Stimulated activated CD8-positive, alpha-beta memory T cell treated with anti-CD3 and anti-CD28 coated beads, Interleukin-15, amount 100 ng/mL, for 24 hours (primary cell): ENCODE measurements at places on chromosomes 4 and X.

- no peak for DNase-seq
Measured at GRCh38 chrX:3017492-3017891, 11.1 kb downstream of the ARSH start.

- no peak for DNase-seq
Measured at GRCh38 chrX:33132569-33132968, 78.8 kb downstream of the DMD start.

DNA sequence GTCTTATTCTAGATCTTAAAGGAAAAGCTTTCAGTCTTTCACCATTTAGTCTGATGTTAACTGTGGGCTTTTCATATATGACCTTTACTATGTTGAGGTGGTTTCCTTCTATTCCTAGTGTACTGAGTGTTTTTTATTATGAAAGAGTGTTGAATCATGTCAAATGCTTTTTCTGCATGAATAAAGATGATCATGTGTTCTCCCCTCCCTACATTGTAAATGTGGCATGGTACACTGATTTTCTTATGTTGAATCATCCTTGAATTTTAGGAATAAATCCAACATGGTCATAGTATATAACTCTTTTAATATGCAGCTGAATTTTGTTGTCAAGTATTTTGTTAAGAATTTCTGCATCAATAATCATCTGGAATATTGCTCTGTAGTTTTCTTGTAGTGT is 4.3 kb downstream of the CLGN start:
- no peak for DNase-seq

GRCh38 chr4:532588-533317 is 33.7 kb downstream of the PIGG start:
- no peak for DNase-seq

GRCh38 chrX:133267621-133268020 is 49.5 kb upstream of the TFDP3 start:
- DNase-seq, result no peak

DNA sequence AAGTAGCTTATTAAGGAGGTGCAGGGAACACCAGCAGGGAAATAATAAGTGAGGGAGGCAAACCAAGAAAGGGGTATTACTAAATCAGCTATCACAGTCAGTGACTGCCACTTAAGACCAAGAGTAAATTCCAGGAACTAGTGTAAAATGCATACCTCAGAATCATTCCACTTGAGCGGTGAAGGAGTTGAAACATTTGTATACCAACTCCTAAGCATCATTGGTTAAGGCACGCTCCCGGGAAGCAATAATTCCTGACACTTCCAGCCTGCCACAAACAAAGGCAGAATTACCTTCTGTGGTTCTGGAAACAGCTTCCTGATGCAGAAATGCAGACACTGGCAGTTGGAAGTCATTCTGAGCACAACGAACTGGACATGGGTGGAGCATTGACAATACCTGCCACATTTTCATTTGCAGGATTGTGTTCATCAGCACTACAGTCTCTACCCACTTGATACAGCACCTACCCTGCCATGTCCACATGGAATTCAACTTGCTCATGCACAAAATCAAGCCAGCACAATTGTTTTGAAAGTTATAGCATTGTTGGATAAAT is 82.1 kb downstream of the PPP1R2C start:
- no peak for DNase-seq

DNA sequence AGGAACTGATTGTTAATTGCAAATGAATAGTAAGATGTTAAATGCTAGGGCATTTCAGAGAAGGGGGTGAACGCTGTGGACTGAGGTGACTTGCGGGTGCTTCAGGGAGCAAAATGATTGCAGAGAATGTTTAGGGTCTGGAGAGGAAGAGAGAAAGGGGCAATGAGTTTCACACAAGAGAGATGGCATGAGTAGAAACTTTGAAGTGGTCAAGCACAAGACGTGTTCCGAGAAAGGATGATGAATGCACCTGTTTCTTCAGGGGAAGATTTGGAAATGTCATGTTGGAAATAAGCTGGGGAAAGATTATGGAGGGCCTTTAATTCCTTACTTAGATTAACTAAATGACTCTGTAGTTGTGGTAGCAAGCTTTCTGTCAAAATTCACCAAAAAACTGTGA is 43.4 kb downstream of the DTHD1 start:
- DNase-seq, result no peak

DNA sequence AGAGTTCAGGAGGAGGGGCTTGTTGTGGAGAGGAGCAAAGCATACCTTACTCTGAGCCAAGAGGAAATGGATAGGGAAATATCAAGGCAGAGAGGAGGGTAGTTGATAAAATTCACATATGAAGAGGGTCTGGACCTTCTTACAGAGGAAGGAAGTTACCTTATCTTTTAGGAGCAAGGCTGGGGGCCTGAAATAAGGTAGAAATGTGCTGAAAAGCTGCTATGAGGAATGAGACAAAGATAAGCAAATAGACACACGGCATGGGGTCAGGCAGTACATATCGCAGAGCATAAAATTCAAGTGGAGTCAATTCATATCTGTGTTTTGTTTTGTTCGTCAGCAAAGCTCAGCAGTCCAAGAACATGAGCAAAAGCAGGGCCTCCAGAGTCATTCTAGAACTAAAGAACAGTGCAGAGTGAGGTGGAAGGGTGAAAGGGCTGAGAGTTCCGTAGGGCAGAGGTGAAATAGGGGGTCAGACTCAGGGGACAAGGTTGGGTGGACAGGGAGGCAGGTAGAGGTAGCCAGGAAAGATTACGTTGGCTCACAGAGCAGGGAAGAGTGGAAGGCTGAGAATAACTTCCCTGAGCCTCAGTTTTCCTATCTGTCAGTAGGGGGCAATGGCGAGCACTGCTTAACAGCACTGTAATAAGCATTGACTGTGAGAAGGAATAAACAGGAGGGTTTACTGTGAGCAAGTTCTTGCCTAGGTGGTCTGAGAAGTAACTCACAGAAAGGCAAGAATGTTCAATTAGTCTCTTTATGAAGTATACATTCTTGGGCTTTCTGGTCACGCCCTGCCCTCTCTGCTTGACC is 9.2 kb downstream of the VSIG4 start:
- DNase-seq, result no peak
